KBM-7 (cell line): ENCODE measurements at places on chromosomes 2 and 18.
A peak's percentile ranks its signal among the peaks of the same experiment; 100 is the strongest.

GRCh38 chr18:48376406-48376805, 32.8 kb downstream of the ZBTB7C start:
- DNase-seq, result no peak

GRCh38 chr18:41162191-41162590, 792.8 kb upstream of the PIK3C3 start:
- DNase-seq, result no peak

DNA sequence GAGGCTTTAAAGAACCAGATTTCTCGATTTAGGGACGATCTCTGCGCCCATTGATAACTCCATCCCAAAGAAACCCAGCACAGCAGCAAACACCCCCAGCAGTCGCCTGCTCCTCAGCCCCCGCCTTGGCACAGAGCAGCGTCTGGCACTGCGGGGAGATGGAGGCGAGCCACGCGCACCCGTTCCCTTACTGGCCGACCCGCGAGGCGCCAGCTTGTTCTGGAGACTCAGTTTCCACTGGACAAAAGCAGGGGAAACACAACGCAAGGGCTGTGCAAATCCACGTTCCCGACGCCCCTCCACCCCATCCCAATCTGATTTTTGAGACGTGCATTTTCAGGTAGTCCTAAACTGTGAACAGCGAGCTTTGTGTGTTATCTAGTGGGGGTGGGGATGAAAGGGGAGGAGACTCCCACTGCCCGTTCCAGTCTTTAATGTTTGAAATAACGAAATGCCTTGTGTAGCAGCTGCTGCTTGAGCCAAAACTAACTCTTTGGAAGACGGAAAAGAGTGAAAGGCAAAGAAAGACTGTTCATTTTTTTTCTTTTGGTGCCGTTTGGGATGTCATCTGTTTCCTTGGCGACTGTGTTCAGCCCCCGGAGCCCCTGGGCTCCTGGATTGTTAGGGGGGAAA, 143.2 kb downstream of the MEIS1 start:
- DNase-seq, result no peak

DNA sequence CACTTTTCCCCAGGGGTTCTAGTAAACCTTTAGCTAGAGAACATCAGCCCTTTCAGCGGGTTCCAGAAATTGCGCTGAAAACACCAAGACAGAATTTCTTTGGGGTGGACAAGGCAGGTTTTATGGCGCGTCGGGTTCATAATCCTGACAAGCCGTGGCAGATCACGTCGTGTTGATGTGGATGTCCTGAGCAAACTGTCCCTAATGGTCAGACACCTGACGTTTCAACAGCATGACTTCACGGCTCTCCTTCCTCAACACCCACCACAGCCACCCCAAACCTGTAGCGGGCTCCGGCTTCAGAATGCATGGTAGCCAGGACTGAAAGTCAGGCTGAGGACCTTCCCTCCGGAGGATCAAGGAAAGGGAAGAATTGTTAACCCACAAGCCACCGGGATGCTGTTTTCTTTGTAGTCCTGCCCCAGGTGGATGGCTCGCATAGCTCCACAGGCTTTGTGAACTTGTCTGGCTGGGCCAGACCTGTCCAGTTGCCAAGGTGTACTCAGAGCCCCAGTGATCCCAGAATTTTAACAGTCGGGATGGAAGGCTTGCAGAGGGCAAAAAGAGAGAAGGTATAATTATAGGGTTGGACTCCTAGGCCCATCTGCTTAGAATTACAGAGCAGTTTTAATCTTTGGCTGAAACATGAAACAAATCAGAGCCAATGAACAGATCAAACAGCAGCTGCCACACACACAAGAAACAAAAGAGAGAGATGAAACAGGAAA, 1.5 kb downstream of the APCDD1 start:
- no peak for DNase-seq

DNA sequence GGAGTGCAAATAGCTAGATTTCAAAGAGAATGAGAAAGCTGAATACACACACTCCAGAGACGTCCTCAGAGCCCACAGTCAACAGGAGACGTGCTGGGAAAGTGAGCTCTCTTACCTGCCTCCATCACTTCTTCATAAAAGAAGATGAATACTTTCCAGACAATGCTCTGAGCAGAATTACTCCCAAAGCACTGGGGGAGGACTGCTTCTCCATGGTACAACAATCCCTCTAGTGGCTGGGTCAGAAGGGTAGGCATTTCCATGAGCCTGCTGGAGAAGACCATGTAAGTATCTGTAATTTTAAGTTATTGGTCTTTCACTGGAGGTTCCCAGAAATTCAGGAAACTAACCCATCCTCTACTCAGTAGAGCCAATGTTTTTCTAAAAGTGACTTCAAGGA, 190.3 kb downstream of the RBM43 start:
- no peak for DNase-seq

- no peak for DNase-seq
Observed at GRCh38 chr2:173968551-173968950, 3.4 kb upstream of the SP3 start.

DNA sequence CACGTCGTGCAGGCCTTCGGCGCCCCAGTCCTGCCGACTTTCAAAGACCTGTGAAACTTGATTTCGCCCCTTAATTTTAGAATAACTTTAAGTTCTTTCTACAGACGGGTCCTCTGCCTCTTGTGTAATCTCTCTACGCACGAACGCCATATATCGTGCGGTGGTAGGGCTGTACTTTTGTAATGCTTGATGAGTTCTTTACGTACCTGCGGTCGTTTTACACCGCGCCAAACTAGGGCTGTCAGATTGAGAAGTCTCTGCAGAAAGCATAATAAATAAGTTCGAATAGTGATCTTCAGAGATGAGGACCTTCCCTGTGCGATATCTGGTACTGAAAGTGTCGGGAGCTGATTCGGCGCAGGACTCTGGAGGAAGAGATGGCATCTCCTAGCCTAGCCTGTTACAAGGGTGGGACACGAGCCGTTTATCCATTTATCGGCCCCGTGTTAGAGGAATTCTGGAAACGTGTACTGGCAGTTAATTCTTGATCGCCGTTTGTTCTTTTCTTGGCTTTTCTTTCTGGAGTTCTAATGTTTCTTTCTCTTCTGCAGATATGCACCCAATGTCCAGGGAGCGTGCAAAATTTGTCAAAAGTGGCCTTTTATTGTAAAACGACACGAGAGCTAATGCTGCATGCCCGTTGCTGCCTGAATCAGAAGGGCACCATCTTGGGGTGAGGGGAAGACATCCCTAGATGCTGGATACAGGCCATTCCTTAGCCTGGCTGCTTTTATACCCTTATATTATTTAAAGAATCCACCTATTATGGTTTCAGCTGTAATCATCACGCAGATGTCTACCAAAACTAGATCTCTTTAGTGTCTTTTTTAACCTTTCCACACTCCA, 781 bp upstream of the SLC5A6 start:
- no peak for DNase-seq

DNA sequence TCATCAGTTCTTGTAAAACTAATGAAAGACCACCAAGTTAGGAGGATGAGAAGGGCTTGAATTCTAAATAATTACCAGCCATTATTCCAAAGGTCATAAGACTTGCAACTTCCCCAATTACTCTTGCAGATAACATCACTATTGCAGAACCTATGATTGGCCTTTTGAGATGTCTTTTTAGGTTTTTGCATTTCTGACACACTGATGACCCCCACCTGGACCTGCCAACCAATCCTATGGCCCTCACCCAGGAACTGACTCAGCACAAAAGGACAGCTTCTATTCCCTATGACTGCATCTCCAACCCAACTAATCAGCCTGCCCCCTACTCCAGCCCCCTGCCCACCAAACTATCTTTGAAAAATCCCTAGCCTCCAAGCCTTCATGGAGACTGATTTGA, 111.5 kb upstream of the COPS8 start:
- DNase-seq, result no peak

- no peak for DNase-seq
Observed at GRCh38 chr18:26480897-26481795, 67.2 kb downstream of the KCTD1 start.

DNA sequence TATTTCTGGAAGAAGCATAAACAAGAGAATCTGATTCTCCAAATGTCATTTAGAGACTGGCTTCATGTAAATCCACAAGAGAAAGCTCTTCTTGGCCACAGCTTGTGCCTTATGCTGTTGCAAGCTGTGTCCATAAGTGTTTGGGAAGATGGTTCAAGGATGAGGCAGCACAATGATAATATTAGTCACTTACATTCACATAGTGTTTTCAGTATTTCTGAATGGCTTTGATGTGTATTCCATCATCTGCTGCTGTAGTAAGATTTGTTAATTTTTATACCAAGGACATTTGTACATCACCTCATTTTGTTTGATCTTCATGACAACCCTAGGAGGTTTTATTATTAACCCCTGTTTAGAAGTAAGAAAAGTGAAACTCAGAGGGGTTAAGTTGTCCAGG, 29.9 kb downstream of the CREG2 start:
- no peak for DNase-seq

DNA sequence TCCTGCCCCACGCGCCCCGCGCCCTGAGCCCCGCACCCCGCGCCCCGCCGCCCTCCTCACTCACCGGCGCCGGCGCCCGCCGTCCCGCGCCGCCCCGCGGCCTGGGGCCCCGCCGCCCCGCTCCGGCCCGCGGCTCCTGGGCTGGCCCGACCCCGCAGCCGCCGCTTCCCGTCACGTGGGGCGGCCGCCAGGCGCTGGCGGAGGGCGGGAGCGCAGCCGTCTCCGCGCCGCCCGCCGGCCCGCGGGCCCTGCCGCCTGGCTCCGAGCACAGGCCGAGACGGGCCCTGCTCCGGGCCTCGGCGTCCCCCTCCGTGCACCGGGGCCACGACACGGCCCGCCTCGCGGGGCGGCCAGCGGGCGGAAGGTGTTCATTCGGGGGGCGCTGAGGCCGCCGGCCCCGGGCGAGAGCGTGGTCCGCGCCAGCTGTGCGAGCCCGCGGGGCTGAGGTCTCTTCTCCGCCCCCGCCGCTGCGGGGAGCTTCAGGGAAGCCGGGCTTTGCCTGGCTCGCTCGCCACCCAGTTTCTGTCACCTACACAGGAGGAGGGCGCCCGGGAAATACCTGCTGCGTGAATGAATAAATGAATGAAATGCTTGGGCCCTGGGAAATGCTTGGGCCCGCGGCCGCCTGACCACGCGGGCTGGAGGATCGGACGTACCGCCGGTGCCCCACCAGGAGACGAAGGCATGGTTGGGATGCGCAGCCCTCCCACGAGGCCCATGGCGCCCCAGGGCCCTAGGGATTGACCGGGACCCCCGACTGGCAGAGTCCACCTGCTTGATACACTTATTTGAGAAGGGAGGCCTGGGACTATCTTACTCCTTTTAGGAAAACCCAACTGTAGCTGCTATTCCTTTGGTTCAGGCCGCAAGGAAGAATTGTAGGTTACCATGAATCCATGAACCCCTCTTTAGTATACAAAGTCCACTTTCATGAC, at the start of gene TGFBRAP1:
TGFBRAP1 (minus strand) TSS at position 175 of the 935 bp plus-strand sequence. CDS start 21,434 bp downstream, outside the sequence.
- DNase-seq, result peak; percentile 58

GRCh38 chr2:30177956-30178355, 31.1 kb downstream of the YPEL5 start:
- no peak for DNase-seq

DNA sequence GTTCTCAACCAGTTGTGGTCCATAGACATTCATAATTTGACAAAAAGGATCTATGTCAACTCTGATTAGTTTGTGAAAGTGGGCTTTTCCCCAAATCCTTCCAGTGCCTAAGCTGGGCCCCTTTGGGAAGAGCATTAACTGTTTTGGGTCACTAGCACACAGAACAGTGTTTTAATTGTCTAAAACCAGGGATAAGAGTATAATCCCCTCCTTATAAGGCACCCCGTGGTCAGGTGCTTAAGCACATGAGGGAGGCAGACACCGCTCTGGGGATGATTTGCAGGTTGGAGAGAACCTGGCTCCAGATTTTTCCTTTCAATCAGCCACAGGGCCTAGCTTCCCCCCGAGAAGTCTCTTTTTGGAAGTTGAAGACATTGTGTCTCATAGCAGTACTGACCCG, 53.6 kb upstream of the RFX8 start:
- no peak for DNase-seq

DNA sequence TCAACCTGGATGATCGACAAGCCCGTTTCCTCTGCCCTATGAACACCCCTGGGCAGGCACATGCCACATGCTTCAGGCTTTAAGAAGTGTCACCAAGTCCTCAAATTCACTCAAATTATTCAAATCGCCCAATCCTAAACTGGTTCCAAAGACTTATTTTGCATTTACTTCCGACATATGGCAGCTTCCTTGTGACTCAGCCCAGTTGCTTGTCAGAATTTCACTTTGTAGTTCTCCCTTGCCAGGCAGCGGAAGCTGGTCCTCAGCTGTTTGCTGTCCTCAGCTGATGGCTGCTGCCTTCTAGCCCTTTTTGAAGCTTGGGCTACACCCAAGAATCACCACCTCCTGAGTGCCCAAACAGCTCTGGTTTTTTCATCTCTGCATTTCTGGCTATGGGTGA, 105.4 kb upstream of the LMAN1 start:
- no peak for DNase-seq

GRCh38 chr18:26702086-26702485, 153.7 kb upstream of the KCTD1 start:
- DNase-seq, result peak; percentile 30

GRCh38 chr2:174535083-174535482, 48.3 kb upstream of the GPR155 start:
- no peak for DNase-seq

DNA sequence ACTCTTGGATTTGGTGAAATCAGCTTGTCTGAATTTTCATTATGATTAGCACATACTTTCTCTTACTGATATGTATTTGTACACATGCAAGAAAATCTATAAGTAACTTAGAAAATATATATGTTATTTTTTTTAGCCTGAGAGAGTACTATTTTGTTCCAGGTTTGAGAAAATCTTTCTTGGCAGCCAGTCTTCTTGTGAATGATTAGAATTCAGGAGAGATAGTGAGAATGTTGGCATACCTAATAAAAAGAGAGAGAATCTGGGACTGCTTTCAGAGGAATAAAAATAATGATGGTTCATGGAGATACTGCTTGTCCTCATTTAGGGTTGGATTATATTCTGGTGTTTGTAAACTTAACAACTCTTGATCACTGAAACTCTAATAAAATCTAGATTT, 44.4 kb upstream of the RIT2 start:
- no peak for DNase-seq
